ENCODE measurements at places on chromosomes 16 and 17.

GRCh38 chr17:82801377-82801970, 38.3 kb downstream of the ZNF750 start:
- no peak for DNase-seq

GRCh38 chr16:70579648-70580630, 56.3 kb downstream of the SF3B3 start:
- DNase-seq, result no peak

- DNase-seq, result no peak
These were observed 91.3 kb upstream of the NOG start for GRCh38 chr17:56502120-56502654.

GRCh38 chr17:8740486-8740885, 4.2 kb downstream of the CCDC42 start:
- DNase-seq, result no peak

GRCh38 chr17:57943140-57943539, 12.1 kb downstream of the CUEDC1 start:
- DNase-seq, result no peak

DNA sequence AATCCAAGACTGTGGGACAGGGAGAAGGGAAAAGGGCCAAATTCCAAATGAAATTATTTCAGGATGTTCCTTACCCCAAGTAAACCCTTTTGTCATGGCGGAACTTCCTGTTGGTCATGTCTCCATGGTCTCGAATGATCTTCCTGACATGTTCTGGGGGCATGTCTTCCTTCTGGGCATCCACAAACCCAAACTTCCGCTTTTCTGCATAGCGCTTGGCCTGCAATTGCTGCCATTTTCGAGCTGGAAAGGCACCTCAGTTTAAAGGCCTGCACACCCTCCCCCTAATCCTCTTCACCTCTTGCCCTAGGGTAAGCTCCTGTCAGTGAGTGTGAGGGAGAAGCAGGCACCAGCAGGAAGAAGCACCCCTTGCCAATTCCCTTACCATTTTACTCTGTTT, 1.2 kb downstream of the PRPF8 start:
- no peak for DNase-seq

DNA sequence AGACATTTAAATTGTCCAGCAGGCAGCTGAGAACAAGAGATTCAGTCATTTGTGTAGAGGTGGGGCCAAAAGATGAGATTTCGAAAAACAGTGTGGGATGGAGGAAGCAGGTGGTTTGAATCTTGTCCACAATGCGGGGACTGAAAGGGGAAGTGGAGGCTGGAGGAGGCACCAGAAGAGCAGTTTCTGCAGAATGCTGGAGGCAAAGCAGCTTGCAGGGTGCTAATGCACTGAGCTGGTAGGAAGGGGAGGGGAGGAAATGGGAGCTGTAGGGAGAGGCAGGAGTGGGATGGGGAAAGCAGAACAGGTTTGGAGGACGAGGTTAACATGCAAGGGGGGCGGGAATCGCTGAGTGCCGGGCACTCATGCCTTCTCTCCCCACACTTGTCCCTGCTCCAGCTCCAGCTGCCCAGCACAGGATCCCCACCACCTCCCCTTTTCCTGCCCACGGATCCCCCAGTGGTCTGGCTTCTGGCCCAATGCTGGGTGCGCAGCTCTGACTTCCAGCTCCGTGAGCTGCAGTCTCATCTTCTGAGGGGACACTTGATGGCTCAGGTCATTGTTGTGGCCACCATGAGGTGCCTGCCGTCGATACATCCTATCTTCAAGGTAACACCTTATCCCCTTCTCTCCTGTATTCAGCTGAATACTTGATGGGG, 9.4 kb downstream of the C17orf100 start:
- DNase-seq, result no peak

GRCh38 chr16:2497695-2498484, 15.9 kb upstream of the ATP6V0C start:
- no peak for DNase-seq

- no peak for DNase-seq
These were observed 14.4 kb upstream of the PLD6 start for GRCh38 chr17:17220529-17220928.

- DNase-seq, result peak; percentile 38
These were observed 200.6 kb downstream of the CPPED1 start for GRCh38 chr16:12602811-12603698.

DNA sequence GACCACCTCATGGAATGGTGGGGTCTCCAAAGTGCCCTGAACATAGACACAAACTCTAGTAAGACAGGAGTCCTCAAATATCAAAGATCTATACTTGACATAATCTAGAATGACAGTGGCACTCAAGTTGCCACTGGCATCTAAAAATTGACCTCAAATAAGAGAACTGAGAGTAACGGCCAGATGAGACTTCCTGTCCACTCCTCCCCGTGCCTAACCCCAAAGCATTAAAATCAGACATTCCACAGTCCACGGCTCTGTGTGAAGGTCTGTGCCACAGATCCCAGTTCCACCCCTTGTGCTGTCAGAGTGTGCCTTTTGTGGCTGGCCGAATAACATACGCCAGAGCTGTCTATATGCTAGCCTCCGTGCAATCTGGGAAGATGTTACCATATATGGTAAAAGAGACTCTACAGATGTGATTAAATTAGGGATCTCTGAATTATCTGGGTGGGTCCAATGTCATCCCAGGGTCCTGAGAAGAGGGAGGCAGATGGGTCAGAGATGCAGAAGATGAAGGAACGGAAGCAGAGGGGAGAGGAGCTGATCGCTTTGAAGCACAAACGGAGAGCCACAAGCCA, 21.0 kb upstream of the EVPL start:
- DNase-seq, result no peak

DNA sequence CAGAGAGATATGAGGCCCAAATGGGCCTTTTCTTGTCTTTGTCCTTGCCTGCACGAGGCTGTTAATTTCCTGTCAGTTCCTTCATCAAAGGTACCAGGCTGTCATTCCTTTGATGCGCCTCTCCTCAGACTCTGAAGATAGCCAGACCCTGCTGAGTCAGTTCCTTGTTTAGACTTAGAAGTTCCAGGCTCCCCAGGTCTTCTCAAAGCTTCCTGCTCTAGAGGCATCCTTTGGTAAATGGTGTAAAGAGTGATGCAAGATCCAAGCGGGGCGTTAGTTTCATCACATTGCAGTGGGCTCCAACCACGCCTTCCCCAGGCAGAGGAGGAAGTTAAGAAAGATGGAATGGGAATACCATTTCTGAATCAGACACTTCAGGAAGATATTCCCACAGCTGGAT, 4.0 kb upstream of the CDH11 start:
- no peak for DNase-seq

- DNase-seq, result no peak
These were observed 6.2 kb downstream of the SP2 start for GRCh38 chr17:47902039-47902744.

- no peak for DNase-seq
These were observed 14.4 kb upstream of the TIMP2 start for GRCh38 chr17:78939615-78940014.

GRCh38 chr16:86899757-86900156, 321.4 kb downstream of the FOXL1 start:
- no peak for DNase-seq

GRCh38 chr16:49096176-49096945, 185.3 kb downstream of the CBLN1 start:
- no peak for DNase-seq

DNA sequence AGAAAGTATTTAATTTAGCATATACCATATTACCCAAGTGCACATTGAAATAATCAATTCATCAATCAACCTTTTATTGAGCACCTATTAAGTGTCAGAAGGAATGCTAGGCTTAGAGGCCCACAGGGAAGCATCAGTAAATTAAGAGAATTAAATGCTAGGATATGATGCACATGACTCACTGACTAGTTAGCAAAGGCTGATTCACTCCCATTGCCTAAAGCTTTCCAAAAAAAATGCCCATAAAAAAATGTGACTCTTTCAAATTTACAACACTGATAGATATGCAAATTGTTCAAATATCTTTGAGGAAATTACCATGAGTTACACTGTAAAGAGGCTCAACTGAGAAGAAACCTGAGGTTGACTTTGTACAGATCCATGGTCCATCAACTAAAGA, 883.3 kb downstream of the CDH11 start:
- DNase-seq, result no peak

GRCh38 chr17:57400648-57401047, 144.3 kb downstream of the MSI2 start:
- DNase-seq, result no peak

DNA sequence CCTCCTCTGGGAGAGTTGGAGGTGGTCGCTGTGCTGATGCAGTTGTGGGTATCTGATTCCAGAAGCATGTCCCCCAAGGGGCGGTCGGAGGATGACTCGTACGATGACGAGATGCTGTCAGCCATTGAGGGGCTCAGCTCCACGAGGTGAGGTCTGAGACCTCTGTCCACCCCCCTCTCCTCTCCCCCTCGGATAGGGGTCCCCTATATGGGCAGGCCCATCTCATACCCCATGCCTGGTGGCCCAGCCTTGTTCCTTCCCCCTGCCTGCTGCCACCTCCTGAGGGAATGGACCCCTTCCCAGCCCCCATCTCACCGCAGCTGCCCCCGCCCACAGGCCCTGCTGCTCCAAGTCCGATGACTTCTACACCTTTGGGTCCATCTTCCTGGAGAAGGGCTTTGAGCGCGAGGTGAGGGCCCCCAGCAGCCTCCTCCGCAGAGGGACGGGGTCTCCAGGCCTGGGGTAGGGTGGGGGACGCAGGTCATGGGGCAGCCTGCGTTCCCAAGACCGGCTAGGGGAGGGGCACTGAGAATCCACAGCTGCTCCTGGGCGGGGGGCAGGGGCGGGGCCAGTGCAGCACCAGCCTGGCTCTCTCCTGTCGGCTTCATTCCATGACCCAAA, 39.2 kb downstream of the ADCY7 start:
- no peak for DNase-seq

- DNase-seq, result no peak
These were observed 4.0 kb downstream of the PYY start for GRCh38 chr17:43949781-43950180.

DNA sequence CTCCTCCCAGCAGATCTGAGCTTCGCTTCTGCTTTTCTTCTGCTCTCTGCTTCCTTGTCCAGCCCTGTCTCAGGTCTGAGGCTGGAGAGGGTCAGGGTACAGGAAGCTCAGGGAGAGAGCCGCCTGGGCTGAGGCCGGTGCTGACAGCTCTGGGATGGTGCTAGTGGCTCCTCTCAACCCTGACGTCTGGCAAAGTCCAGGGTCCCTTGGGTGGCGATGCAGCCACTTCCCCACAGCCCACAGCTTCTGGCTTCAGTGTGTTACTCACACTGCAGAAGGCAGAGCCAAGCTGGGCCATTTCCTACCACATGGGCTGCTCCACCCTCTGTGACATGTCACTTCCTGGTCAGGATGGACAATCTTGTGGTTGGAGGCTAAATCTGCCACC, at the start of gene CD300C:
TSS of gene CD300C (minus strand) at position 273 of the 388 bp plus-strand sequence. CDS start 333 bp downstream, outside the sequence.
- DNase-seq, result no peak

DNA sequence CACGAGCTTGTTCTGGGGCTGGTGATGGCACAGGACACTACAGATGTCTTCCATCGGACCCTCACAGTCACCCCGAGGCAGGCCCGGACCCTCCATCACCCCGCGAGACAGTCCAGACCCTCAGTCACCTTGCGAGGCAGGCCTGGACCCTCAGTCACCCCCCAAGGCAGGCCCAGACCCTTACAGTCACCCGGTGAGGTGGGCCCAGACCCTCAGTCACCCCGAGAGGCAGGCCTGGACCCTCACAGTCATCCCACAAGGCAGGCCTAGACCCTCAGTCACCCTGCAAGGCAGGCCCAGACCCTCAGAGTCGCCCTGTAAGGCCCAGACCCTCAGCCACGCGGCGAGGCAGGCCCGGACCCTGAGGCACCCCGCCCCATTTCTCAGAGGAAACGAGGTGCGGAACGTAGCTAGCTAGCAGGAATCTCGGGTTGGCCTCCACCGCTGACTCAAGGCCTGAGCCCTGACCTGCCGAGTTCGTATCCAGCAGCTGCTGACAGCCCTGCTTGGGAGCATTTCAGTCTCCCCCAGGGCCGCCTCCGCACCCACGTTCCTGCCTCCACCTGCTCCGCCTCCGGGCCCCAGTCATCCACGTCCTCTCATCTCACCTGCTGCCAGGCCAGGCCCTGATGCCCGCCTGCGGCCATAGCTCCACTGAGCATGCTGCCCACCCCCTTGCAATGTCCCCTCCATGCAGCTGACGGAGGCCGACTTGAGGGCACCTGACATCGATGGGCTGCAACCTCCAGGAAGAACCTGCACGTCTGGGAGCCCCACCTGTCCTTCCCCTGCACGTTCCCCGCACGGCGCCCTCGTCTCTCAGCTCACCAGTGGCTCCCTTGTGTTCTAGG, 28.7 kb downstream of the RPH3AL start:
- no peak for DNase-seq

GRCh38 chr17:7835814-7836595, 2.0 kb downstream of the KDM6B start:
- peak; percentile 61 for DNase-seq

DNA sequence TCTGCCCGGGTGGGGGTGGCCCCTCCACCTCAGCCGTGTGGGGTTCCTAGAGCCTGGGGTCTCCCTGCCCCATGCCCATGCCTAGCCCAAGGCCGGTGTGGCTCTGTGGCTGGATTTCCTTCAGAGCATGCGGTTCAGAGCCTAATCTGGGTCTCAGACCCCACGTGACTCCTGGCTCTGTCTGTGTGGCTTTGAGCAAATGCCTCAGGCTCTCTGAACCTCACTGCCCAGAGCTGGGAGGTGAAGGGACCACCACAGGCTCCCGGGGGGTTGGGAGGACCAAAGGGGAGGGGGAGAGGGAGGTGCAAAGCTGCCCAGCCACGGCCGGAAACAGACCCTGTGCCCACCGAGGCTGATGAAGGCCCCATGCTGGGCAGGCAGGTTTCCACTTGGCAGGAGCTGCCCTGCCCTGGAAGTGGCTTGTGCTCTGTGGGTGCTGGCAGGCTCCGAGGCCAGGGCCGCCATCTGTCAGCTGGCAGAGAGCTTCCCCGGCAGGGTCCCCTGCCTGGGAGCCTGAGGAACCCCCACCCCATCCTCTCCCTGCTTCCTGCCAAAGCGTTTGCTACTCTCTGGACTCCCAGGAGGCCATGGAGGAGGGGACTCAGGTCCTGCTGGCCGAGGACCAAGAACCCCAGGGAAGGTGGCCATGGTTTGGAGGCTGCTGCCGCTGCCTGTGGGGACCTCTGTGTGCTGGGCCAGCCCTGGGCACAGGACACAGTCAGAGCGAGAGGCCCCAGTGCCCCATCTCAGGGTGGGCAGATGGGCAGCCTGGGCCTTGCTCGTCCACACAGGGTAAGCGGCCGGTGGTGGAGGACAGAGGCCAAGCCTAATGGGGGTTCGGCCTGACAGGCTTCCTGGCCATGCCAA, 4.0 kb downstream of the CDH15 start:
- peak; percentile 67 for DNase-seq

DNA sequence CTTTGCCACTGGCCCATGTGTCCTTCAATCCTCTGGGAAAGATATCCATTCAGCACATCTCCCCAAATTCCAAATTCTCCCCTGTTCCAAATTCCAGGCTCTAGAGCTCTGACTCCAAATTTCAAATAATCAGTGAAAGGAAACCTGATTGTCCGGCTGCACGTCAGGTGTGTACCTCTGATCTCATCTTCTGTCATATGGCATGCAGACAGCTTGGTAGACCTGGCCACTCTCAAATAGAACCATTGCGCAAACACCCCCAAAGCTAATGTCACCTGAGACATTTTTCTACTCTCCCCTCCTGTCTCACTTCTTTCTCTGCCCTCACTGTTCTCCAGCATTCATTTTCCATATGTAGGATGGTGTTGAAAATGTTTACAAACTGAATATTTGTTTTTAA, 337.0 kb upstream of the DYNLRB2 start:
- DNase-seq, result no peak

GRCh38 chr17:77734371-77735080, 224.0 kb upstream of the TNRC6C start:
- DNase-seq, result peak; percentile 87

Data from DMS 273 treated with DMSO at 0.1 percent for 48 hours (cell line).